ENCODE measurements at places on chromosomes 5 and 9.
A peak's percentile ranks its signal among the peaks of the same experiment; 100 is the strongest.

GRCh38 chr5:38795986-38796741, 49.6 kb upstream of the OSMR start:
- no peak for DNase-seq

- no peak for DNase-seq
These were observed 120.1 kb downstream of the BOD1 start for GRCh38 chr5:173496129-173496882.

- no peak for DNase-seq
These were observed 286.1 kb downstream of the TRPM3 start for GRCh38 chr9:70835323-70835722.

GRCh38 chr9:5835808-5836207, 2.9 kb upstream of the ERMP1 start:
- DNase-seq = no peak

- no peak for DNase-seq
These were observed 1497.8 kb downstream of the EFNA5 start for GRCh38 chr5:106172681-106173532.

DNA sequence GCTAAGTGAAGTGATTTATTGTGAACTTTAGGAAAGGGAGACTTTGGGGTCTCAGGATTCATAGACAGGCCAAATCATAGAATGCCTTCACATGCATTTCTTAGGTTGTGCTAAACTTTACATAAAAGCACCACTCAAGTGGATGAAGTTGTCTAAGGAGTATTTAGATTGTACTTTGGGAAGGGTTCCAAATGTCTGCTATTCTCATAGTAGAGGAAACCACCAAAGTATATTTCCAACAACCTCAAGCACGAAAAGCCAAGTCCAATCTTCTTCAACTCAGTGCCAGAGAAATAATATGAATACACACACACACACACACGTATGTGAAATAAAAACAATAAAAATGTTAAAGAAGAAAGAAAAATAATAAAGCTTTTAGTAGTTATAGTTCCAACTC, 41.8 kb downstream of the ENC1 start:
- no peak for DNase-seq

GRCh38 chr9:131611586-131612315, 66.4 kb downstream of the PRRT1B start:
- DNase-seq = no peak

- DNase-seq = no peak
These were observed 32.0 kb downstream of the NKD2 start for GRCh38 chr5:1040571-1040970.

GRCh38 chr9:116572095-116572748, 114.9 kb upstream of the TRIM32 start:
- no peak for DNase-seq

DNA sequence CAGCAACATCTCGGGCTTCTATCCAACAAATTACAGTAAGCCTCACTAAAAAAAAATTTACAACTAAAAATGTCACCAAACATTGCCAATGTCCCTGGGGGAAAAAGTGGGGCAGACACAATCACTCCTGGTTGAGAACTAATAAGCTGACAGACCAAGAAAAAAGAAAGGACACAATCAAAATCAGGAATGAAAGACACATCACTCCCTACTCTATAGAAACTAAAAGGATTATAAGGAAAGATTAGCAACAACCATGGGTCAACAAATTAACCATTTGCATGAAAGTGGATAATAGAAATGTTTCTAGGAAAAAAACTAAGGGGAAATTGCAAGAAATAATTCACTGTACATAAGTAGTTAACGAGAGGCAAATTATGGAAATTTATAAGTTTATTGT, 53.4 kb downstream of the AGTPBP1 start:
- DNase-seq = no peak

DNA sequence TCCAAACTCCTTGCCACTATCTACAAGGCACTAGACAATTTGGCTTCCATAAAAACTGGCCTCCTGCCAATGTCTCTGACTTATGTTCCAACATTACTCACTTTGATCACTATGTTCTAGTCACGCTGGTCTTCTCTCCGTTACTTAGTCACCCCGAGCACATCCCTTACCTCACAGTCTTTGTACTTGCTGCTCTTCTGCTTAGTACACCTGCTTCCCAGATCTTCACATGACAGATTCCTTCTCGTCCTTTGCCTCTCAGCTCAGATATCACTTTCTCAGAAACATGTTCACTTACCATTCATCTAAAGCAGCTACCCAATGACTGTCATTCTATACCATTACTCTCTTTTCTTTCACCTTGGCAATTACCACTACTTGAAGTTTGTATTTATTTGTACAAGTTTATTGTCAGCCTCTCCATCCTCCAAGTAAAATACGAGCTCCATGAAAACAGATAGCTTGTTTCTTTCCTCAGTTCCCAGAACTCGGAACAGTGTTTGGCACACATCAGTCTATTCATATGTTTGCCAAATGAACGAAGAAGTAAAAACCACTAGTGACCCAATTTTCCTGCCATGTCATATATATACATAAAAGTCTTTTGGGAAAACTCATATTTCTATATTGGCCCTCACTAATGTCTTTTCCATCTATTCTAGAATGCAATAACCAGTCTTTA, 5.9 kb upstream of the SLC22A5 start:
- DNase-seq = no peak

GRCh38 chr9:36142510-36143244, 6.1 kb downstream of the GLIPR2 start:
- DNase-seq = no peak

GRCh38 chr5:141001844-141002604, 35.7 kb downstream of the PCDHAC2 start:
- no peak for DNase-seq

DNA sequence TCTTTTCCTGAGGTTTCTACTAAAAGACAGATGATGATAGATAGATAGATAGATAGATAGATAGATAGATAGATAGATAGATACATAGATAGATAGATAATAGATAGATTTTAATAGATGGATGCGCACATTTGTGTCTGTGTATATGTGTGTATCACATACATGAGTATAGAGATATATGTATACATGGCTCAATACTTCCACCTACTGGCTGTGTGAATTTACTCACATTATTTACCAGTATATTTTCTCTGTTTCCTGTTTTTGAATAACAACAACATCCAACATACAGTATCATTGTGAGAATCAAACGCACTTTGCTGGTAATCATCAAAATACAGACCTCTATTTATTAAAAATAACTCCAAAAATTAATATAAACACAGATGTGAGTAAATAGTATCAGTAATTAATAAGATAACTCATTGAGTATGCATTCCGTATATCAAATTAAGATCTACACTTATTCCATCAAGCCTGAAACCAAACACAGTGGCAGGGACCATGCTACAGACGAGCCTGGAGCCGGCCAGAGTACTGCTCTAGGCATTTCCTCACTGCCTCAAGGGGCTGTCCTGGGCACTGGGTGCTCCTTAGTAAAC, 338.0 kb downstream of the SEMA5A start:
- DNase-seq = no peak

DNA sequence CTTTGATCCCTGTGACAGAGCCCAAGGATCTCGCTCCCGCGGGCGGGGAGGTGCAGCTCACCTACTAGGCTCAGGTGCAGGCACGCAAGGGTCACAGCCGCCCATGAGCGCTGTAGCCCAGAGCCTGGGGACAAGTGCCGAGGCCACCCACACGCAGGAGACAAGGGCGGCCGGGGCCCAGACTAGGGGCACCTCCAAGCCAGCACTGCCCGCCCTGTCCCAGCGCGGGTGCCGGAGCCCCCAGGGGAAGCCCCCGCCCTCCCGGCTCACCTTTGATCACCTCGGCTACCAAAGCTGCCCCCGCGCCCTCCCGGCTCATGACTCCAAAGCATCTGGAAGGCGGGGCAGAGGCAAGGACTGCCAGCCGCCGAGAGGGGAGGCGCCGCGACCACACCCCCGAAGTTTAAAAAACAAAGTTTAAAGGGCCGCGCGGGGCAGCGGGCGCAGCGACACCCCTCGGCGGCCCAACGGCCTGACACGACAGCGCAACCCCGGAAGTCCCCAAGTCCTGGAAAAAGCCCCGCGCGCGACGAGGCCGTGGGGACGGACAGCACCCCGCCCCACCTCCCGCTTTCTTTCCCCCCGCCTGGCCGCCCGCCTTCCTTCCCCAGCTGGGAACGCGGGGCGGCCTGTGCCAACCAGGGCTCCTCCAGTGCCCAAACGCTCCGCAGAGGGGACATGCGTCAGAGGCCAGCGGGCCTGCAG, 53.0 kb downstream of the CDC14B start:
- DNase-seq = peak; percentile 42

GRCh38 chr5:139823757-139824355, 28.2 kb downstream of the PSD2 start:
- no peak for DNase-seq

DNA sequence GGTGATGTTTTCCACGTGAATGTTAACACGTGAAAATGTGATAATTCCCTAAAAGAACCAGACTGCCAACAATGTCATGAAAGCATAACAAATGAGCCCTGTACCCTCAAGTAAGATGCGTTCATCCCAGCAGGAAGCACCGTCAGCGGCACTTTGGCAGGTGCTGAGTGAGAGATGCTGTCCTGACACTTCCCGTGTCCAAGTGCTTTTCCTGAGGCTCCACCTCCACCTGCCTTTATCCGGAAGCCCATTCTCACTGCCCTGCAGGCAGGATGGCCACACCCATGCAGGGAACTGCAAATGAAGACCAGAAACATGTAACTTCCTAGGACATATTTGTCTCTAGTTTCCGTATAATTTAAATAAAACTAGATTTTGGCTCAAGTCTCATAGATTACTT, 238.0 kb upstream of the IRX2 start:
- DNase-seq = no peak

- DNase-seq = no peak
These were observed 77.9 kb downstream of the TRIM32 start for GRCh38 chr9:116765011-116765410.

GRCh38 chr9:17824191-17824590, 245.3 kb downstream of the SH3GL2 start:
- no peak for DNase-seq

DNA sequence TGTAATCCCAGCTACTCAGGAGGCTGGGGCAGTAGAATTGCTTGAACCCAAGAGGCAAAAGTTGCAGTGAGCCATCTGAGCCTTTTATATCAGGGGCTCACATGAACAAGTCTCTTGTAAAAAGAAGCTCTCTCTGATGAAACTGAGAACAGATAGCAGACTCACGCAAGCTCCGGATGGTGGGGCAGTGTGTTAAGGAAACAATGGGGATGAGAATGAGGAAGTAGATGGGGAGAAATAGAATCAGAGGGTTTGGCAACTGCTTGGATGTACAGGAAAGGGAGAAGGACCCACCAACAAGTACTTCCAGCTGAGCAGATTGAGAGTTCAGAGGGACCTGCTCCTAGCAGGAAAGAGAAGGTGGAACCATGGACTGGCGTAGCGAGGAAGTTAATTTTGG, 18.6 kb downstream of the TMEM252 start:
- DNase-seq = no peak

DNA sequence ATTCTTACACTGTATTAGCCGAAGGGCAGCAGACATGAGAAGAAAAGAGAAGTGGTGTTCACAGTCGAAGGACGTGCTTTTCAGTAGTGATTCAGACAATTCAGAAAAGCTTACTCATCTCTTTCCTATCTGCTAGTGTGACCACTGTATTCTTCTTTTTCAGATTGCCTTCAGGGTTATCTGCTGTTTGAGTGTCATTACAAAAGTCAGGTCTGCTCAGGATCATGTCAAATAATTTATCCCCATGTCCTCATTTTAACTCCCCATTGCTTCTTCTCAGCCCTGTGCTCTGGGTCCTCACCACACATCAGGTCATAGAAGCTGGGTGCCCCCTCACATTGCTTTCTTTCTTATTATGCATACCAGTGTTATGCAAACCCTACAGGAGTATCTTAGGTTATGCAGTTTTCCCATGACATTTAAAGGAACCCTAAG, 394.0 kb downstream of the CETN3 start:
- no peak for DNase-seq

GRCh38 chr9:78438780-78439179, 141.9 kb downstream of the PSAT1 start:
- no peak for DNase-seq

- no peak for DNase-seq
These were observed 156.8 kb downstream of the PAX5 start for GRCh38 chr9:36877239-36877638.

GRCh38 chr5:109580225-109580624, 109.5 kb upstream of the MAN2A1 start:
- no peak for DNase-seq

GRCh38 chr5:2751592-2752021, at the start of gene IRX2:
IRX2 (minus strand) TSS chr5:2751677; CDS start chr5:2751413, 264 bp downstream.
- DNase-seq = no peak

DNA sequence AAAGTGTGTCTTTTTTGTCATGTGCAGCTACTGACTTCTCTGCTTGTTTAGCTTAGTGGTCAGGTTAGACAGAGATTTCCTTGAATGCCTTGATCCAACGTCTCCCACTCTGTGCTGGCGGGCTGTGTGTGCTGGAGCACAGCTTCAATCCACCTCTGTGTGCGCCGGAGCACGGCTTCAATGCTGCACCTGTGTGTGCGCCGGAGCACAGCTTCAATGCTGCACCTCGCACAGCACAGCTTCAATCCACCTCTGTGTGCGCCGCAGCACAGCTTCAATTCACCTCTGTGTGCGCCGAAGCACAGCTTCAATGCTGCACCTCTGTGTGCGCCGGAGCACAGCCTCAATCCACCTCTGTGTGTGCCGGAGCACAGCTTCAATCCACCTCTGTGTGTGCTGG, 69.0 kb upstream of the PHYKPL start:
- no peak for DNase-seq

GRCh38 chr9:28938981-28939380, 1365.7 kb upstream of the C9orf72 start:
- no peak for DNase-seq

DNA sequence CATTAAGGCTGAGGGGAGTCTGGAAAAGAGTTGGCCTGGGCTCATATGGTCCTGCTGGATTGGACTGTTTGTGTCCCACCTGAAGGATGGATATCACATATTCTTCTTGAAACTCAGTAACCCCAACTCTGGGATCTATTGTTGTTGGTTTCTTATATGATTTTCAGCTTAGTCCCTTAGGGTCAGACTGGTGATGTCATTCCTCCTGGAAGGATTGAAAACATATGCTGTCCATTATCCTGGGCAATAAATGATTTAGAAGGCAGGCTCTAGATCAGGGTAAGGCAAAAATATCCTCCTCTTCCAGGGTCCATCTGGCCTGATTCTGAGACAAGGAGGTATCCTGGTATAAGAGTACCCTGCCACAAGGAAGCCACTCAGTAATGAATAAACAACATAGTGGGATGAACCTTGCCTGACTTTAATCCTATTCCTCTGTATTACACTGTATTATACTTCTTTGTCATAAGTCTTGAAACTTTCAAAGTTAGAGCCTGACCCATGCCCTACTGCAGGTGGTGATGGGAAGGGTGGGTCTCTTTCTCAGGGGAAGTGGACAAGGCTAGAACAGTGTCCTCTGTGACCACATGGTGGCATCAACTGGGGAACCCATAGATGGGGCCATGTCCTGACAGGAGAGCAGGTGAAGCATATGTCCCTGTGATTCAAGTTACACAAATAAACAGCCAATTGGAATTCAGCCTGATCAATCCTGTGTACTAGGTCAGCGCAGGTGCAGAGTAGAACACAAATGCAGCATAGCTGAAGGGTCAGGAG, 454.4 kb upstream of the TRPC7 start:
- no peak for DNase-seq

GRCh38 chr9:134010310-134011173, 14.7 kb upstream of the BRD3OS start:
- DNase-seq = no peak

All from activated CD4-positive, alpha-beta T cell treated with anti-CD3 and anti-CD28 coated beads, Interleukin-2, amount 50 U/mL, for 24 hours (primary cell).